ENCODE measurements at places on chromosomes 1 and 21.

DNA sequence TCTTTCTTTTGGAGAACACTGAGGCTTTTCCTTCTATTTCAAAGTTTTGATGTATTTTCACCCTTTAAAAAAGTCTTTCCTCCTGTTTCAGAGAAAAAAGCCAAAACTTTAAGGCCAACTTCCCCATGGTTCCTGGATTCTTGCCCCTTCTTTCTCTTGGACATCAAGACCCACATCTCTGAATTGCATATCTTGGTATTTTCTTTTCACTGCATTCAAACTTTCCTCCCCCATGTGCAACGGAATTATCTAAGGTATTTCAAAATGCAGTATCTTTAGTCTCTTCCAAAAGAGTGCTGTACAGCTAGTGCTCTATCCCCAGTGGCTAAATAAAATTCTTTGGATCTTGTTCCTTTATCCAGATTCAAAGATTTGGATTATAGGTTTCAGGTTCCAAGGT is 81.1 kb upstream of the TSPAN2 start:
- DNase-seq = no peak

DNA sequence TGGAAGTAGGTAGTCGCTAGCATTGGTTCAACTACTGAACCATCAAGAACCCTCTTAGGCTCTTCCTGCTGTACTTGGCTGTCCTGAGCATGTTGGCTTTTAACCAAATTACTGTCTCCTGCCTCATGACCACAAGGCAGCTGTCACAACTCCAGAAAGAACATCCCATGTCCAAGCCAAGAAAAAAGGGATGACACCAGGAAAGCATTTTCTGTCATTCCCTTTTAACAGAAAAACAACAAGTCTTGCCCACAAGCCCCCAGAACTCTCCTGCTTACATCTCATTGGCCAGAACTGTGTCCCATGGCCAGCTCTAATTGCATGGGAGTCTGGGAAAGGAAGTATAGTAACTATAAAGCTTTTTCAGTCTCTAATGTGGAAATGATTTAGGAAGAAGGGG is 2.4 kb upstream of the RNU5D-1 start:
- no peak for DNase-seq

DNA sequence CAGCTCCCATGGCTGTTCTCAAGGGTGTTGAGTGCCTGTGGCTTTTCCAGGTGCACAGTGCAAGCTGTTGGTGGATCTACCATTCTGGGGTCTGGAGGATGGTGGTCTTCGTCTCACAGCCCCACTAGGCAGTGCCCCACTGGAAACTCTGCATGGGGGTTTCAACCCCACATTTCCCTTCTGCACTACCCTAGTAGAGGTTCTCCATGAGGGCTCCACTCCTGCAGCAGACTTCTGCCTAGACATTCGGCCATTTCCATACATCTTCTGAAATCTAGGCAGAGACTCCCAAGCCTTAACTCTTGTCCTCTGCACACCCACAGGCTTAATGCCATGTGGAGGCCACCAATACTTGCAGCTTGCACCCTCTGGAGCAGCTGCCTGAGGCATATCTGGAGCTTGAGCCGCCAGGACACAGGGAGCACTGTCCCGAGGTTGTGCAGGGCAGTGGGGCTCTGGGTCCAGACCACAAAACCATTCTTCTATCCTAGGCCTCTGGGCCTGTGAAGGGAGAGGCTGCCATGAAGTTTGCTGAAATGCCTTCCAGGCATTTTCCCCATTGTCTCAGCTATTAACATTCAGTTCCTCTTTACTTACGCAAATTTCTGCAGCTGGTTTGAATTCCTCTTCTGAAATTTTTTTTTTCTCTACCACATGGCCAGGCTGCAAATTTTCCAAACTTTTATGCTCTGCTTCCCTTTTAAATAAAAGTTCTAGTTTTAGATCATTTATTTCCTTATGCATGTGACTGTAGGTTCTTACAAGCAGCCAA is 8.8 kb upstream of the CAPN8 start:
- no peak for DNase-seq

GRCh38 chr1:39050001-39050400 is 23.9 kb downstream of the NDUFS5 start:
- DNase-seq = no peak

GRCh38 chr1:54888080-54888733 is 1.2 kb upstream of the DHCR24 start:
- no peak for DNase-seq

DNA sequence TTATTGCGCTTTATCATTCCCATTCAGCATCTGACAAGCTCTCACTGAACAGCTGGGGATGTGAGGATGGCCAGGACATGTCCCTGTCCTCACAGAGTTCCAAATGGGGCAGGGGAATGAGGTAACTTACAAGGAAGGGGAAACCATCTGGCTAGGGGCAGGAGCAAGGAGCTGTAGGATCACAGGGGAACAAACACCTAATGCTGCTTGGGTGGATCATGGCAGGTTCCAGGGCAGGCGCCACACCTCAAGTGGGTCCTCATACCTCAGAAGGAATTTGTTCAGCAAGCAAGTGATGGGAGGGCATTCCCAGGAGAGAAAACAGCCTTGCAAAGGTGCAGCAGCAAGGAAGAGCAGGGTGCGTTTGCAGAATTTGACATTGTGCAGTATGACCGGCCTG is 35.1 kb upstream of the GRIK3 start:
- DNase-seq = no peak

DNA sequence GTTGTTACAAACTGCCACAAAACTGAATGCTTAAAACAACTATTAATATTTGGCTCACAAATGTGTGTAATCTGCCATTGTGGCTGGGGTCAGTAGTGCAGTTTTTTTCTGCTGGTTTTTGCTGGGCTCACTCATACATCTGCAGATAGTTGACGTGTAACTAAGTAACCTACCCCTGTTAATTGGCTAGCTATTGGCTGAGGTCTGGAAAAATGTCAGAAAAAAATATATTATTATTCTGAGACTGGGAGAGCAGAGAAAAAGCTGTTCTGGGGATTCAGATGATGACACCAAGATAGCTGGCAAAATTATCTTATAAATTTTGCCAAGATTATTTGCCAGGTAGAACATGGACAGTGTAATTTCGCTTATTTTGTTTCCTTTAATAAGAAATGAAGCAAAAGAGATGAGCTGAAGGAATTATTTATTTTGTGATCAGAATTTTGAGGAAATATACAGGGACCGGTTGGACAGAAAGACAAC is 616.1 kb upstream of the ADAMTS5 start:
- no peak for DNase-seq

DNA sequence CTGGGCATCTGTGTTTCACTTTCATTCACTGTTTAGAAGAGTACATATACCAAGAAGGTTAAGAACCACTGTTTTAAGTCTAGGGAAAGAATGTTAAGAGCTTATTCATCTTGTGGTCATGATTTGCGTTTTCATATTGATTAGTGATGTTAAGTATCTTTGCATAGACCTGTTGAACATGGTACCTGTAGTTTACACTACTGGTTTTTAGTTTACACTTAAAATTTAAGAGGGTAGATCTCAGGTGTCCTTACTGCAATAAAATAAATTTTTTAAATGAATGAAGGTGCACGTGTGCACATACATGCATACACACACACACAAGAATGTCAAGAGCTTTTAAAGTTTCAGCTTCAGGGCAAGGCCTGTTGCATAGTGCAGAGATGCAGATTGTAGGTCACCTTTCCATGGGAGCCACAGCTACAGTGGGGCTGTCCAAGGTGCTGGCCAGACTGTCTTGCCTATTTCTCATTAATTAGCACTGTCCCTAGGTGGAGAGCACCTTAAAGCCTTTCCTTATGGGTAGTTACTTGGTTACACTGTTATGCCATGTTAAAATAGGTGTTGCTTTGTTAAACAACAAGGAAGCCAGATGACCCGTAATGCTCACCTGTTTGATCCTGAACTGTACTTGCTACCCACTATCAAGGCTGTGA is 543.0 kb upstream of the DAB1 start:
- no peak for DNase-seq

- DNase-seq = no peak
Measured at GRCh38 chr1:213444224-213444623, 393.2 kb downstream of the RPS6KC1 start.
